Stomach (tissue), 19 donors: ENCODE measurements at places on chromosomes 4 and X. TPM values are rescaled to one million over a fixed set of nuclear protein-coding genes. Genes with fewer than 3 reads are reported as not detected.

Gene IL2
- 1.5 TPM for total RNA-seq

Gene CRLF2
- not detected for total RNA-seq

Gene XAGE2
- total RNA-seq = not detected

Gene RHOXF1
- not detected for total RNA-seq

Gene LDOC1
- 1.5 TPM for total RNA-seq

Gene ZFP92
- total RNA-seq = not detected

Gene USP38
- total RNA-seq = 32.1 TPM

Gene CXCL8
- total RNA-seq = not detected

Gene SORBS2
- 908 TPM for total RNA-seq

Gene PCDH18
- total RNA-seq = 11.7 TPM

Gene MAGEA3
- not detected for total RNA-seq

Gene GDPD2
- total RNA-seq = not detected

Gene MEPE
- not detected for total RNA-seq

GRCh38 chrX:22314211-22314610 is 41.5 kb downstream of the CBLL2 start:
- H3K4me3 ChIP-seq = no peak overlapping the region
- no peaks in the 10 kb centered on the region for H3K36me3 ChIP-seq
- H3K27ac ChIP-seq = no peak overlapping the region
- DNase-seq = no peak

DNA sequence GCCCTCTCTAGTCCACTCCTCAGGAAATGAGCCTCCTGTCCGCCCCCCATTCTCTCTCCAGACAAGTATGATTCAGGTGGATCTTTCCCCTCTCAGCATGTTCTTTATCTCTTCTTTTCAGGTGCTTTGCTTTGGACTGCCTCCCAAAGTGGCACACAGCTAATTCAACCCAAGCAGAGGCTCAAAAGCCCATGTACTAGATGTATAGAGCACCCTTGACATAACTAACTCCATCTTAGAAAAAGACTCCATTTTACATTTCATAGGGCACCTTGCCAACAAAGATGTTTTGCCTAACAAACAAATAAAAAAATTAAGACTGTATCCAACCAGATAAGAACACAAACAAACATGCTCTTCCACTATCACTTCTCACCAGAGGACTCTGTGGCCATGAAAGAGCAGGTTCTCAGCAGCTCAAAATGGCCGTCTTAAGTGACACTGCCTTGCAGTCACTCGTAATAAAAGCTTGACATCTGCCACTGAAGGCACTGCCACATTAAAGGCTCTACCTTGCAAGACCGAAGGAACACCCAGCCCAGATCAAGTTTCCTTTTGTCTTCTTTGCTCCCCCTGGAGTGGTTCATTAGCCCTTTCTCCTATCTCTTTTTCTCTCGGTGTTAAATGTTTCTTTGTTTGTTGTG is 84.9 kb upstream of the TAB3 start:
- no peaks in the 10 kb centered on the region for H3K4me1 ChIP-seq
- DNase-seq = no peak
- no peaks in the 10 kb centered on the region for H3K36me3 ChIP-seq
- no peaks in the 10 kb centered on the region for H3K27me3 ChIP-seq
- H3K4me3 ChIP-seq = no peak overlapping the region

DNA sequence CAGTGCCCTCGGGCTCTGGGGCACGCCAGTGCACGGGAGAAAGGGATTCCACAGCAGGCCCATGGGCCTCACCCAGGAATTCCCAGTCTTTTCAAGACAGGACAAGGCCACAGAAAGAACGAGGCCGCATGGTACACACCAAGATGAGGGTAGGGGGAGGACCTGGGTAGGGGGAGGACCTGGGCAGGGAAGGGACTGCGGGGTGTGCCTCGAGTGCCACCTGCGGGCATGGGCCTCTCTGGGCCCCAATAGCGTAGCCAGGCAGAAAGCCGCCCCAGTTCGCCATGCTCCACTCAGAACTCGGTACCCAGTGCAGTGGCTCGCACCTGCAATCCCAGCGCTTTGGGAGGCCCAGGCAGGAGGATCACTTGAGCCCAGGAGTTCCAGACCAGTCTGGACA is 14.0 kb upstream of the DUSP9 start:
- H3K4me3 ChIP-seq = no peak overlapping the region
- H3K4me1 ChIP-seq = no peaks in the 10 kb centered on the region
- H3K27me3 ChIP-seq = no peaks in the 10 kb centered on the region
- H3K27ac ChIP-seq = no peak overlapping the region
- no peaks in the 10 kb centered on the region for H3K36me3 ChIP-seq

- peak; percentile 88 for DNase-seq
- no peaks in the 10 kb centered on the region for H3K4me1 ChIP-seq
- no peak overlapping the region for H3K27ac ChIP-seq
- H3K4me3 ChIP-seq = peak overlapping the region; percentile 31
- peaks cover 4% of the 10 kb centered on the region for H3K27me3 ChIP-seq
Observed at GRCh38 chr4:174120446-174121295, 162.8 kb downstream of the FBXO8 start.

DNA sequence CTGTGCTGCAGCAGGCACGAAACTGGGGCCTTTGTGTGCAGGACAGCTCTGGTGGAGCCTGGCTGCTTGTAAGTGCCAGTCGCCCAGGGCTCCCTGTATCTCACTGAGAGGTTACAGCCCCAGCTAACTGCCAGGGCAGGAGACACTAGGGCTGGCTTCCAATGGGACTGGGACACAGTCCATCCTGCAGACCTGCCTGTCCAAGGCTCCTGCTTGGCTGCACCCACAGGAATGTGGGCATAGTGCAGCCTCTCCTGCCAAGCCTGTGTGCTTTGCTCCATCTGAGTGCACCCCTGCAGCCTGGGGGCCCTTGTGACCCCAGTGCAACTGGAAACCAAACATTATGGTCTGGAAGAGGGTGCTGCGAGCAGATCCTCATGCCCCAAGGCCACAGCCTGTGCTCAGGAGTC is 144.0 kb downstream of the ADAM29 start:
- no peaks in the 10 kb centered on the region for H3K36me3 ChIP-seq
- no peak overlapping the region for H3K27ac ChIP-seq
- DNase-seq = no peak
- H3K27me3 ChIP-seq = no peaks in the 10 kb centered on the region

GRCh38 chrX:115713460-115713859 is 152.5 kb downstream of the PLS3 start:
- H3K4me3 ChIP-seq = no peak overlapping the region
- no peaks in the 10 kb centered on the region for H3K27me3 ChIP-seq
- no peaks in the 10 kb centered on the region for H3K36me3 ChIP-seq
- H3K4me1 ChIP-seq = no peaks in the 10 kb centered on the region
- no peak overlapping the region for H3K27ac ChIP-seq
- DNase-seq = no peak

DNA sequence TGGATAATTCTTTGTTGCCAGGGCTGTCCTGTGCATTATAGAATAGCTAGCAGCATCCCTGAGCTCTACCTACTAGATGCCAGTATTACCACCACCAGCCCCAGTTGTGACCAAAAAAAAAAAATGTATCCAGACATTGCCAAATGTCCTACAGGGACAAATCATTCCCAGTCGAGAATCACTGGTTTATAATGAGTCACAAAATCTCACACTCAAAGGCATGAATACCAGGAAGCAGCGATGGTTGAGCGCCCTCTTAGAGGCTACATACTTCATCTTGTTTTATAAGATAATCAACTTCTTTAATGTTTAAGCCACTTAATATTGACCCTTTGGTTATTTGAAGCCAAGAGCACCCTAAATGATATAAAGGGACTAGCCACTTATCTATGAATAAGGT is 297.3 kb downstream of the DHX15 start:
- no peak overlapping the region for H3K27ac ChIP-seq
- no peaks in the 10 kb centered on the region for H3K36me3 ChIP-seq
- no peaks in the 10 kb centered on the region for H3K27me3 ChIP-seq
- DNase-seq = no peak
- no peaks in the 10 kb centered on the region for H3K4me1 ChIP-seq
- H3K4me3 ChIP-seq = no peak overlapping the region

DNA sequence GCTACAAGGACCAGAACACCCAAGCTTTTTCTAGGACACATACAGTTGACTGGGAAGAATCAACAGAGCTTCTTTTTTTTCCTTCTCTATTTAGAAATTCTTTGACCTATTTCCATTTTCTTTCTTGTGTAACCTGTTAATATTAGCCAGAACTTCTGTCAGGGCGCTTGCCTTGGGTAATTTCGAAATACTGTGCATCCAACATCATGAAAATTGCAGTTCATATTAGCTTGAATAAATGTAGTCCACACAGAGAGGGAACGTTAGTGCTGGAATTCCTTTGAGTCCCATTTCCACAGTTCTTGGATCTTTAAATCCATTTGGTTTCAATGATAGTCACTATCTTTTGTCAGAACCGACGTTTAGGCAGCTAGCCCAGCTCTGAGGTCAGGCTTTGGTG is 141.8 kb downstream of the MXRA5 start:
- no peak overlapping the region for H3K4me3 ChIP-seq
- no peak overlapping the region for H3K27ac ChIP-seq
- no peak for DNase-seq
- H3K36me3 ChIP-seq = no peaks in the 10 kb centered on the region

DNA sequence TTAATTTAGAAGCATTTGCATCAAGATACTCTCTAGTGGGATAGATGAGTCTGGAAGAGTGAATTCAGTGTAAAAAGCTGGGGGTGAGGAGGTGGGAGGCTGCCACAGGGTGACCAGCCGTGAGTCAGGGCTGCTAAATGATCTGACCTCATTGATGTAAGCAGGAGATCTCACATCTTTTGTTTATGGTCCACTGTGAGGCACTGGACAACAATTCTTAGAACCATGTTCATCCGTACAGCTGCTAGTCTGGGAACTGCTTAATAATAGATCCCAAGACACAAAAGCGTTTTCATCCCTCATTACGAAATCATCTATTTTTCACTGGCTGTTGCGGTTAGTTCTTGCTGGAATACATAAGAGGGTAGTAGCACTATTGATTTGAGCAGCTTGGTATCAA is 14.1 kb downstream of the KLF3 start:
- no peak overlapping the region for H3K4me3 ChIP-seq
- H3K27me3 ChIP-seq = no peaks in the 10 kb centered on the region
- H3K36me3 ChIP-seq = peaks cover 33% of the 10 kb centered on the region
- DNase-seq = peak; percentile 38
- peaks cover 100% of the 10 kb centered on the region for H3K4me1 ChIP-seq

DNA sequence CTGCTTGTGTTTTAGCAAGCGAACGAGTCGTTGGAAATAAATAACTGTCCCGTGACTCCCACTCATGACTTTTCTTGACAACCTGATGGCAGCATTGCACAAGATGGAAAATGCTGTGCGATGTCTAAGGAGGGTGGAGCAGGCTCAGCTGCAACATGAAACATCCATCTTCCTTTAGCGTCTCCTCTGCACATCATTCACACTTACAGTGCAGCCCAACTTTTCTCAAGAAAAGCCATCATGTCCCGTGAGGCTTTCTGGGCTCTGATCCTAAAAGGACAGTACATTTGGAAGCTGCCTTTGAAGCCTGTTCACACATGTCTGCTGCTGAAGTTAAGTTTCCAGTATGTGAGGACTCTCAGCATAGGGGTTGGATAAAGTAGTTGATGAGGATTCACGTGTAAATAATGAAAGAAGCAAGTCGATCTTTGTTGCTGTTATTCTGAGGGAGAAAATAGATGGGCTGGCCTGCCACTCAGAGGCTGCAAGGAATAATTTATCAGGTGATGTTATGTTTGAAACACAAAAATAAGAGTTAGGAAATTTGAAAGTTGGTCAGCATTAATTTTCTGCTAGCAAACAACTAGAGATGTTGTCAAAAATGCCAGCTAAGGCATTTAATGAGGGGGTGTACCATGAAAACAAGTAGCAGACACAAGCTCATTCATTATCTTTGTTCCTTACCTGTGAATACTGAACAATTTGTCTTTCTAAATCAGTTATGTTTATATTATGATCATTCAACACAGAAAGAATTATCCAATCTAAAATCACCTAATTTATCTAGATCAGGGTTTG is 328.7 kb upstream of the ZFP42 start:
- no peaks in the 10 kb centered on the region for H3K36me3 ChIP-seq
- no peak overlapping the region for H3K27ac ChIP-seq
- H3K4me3 ChIP-seq = no peak overlapping the region
- no peaks in the 10 kb centered on the region for H3K27me3 ChIP-seq
- DNase-seq = peak; percentile 69

DNA sequence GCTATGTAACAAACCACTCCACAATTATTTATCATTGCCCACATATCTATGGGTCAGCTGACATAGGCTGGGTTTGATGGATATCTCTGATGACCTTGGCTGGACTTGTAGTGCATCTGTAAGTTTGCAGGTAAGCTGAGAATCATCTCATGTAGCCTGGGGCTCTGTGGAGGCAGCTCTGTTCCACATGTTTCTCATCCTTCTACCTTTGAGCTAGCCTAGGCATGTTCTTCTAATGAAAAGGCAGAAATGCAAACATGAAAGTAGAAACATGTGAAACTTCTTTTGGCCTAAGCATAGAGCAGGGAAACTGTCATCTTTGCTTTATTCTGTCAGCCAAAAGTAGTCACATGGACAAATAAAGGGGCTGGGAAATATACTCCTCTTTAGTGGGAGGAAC is 18.2 kb downstream of the MRPL1 start:
- peaks cover 33% of the 10 kb centered on the region for H3K36me3 ChIP-seq
- no peaks in the 10 kb centered on the region for H3K27me3 ChIP-seq
- no peak overlapping the region for H3K4me3 ChIP-seq
- peaks cover 4% of the 10 kb centered on the region for H3K4me1 ChIP-seq
- H3K27ac ChIP-seq = no peak overlapping the region

- no peaks in the 10 kb centered on the region for H3K27me3 ChIP-seq
- no peaks in the 10 kb centered on the region for H3K36me3 ChIP-seq
- H3K4me3 ChIP-seq = no peak overlapping the region
- H3K27ac ChIP-seq = no peak overlapping the region
- no peak for DNase-seq
Observed at GRCh38 chr4:175412161-175412560, 399.9 kb downstream of the GPM6A start.

- no peak for DNase-seq
- no peaks in the 10 kb centered on the region for H3K4me1 ChIP-seq
- no peak overlapping the region for H3K27ac ChIP-seq
- no peaks in the 10 kb centered on the region for H3K27me3 ChIP-seq
Observed at GRCh38 chr4:110710070-110710469, 87.2 kb upstream of the PITX2 start.

DNA sequence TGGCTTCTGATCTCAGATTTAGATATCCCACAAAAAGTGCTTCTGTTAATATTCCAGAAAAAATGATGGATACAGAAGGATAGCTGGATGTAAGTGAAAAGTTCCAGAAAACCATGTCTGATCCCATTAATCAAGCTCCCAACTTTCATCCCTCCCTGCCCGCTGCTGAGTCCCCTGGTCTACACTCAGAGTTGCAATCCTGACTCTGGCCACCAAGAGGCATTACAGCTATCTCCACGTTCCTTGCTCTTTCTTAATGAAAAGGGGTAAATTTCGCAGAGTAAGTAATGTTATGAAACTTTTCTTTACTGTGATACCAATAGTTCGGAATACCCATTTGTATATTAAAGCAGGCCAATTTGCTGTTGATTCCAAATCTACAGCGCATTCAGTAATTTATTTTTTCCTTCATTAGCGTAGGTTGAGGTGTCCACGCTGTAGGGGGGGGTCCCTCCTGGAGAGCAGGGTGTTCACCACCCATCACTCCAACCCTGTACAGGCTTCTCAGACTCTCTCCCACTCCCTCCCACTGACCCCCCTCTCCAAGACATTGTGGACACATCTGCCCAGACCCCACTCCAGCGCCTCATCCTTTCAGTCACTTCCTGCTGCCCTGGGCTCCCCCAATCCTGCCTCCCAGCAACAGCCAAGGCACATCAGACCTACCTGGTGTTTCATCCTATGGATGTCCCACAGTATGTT is 55.1 kb downstream of the RAB40A start:
- H3K4me1 ChIP-seq = no peaks in the 10 kb centered on the region
- H3K36me3 ChIP-seq = no peaks in the 10 kb centered on the region
- no peaks in the 10 kb centered on the region for H3K27me3 ChIP-seq

- H3K27me3 ChIP-seq = peaks cover 5% of the 10 kb centered on the region
- H3K27ac ChIP-seq = no peak overlapping the region
- DNase-seq = no peak
- H3K36me3 ChIP-seq = no peaks in the 10 kb centered on the region
- H3K4me3 ChIP-seq = no peak overlapping the region
- peaks cover 5% of the 10 kb centered on the region for H3K4me1 ChIP-seq
Observed at GRCh38 chrX:131072871-131073571, 14.9 kb downstream of the ARHGAP36 start.
